ENCODE measurements at places on chromosomes 11 and 22.

GRCh38 chr11:17473071-17473744 is 3.4 kb downstream of the ABCC8 start:
- DNase-seq, result peak; percentile 66

DNA sequence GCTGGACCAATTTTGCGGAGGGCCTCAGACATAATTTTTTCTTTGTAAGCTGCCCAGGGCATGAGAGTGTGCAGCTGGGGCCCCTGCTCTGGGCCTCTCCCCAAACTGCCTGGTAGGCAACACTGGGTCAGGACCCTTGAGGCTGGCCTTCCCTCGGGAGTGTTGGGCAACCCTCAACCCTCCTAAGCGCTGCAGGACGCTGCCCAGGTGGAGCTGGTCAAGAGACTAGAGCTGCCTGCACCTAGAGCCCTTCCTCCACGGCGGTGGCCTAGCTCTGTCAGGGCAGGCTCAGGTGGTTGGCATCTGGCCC is 505 bp upstream of the TMEM132A start:
- DNase-seq, result no peak

DNA sequence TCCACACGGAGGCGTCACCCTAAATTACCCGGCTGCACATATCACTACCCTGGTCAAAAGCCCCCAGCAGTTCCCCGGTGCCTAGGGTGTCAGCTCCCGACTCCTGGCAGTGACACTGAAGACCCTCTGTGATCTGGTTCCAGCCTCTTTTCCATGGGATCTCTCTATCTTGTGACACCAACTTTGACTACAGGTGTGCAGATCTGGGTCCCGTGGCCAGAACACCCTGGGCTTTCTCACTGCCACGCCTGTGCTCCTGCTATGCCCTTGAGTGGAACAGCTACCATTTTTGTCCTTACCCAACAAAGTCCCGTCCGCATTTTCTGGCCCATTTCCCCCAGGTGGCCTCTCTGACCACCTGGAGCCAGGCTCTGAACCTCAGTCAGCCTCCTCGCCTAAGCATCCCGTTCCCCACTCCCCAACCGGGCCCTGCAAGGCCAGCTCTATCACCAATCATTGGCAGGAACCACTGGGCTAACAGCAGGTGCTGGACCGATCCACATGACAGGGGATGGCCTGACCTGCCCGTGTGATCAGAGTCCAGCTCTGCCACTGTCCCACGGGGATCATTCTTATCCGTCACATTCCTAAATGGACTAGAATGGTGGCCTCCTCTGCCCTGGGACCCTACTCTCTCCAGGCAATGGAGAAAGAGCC is 20.7 kb upstream of the CBX7 start:
- DNase-seq, result no peak

GRCh38 chr11:70495351-70496310 is 97.3 kb downstream of the CTTN start:
- no peak for DNase-seq

DNA sequence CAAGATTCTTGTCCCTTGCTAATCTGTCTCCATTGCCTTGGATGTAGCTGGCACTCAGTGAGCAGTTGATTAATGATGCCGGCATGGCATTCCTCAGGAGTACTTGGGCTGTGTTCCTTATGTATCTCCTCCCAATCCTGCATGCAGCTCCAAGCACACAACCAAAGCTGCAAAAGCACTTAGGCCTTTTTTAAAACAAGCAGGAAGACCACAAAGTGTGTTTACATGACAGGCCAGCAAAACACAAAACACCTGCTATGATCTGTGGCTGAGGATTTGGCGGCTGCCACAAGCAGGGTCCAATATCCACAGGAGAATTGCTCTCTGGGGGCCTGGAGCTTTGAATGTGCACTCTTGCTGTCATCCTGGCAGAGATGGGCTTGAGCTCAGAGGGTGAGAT is 8.9 kb downstream of the ABTB2 start:
- no peak for DNase-seq

DNA sequence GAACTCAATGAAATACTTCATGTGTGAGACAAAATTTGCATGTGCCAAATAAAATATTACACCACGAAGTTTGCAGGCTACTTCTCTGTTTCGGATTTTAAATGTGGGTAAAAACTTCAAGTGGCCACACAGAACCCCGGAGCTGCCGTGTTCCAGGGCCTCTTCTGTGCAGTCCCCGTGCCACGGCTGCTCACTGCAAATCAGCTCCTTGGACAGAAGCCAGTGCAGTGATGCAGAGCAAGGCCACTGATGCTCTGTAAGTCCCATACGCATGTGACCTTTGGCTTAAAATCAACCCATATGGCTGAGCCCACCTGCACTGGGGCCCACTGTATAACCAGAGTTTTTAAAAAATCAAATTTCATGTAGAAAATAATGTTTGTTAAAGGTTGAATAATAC is 1309.4 kb downstream of the TBC1D22A start:
- no peak for DNase-seq

- no peak for DNase-seq
Observed at GRCh38 chr11:64759131-64759721, 548 bp downstream of the PYGM start.

- no peak for DNase-seq
Observed at GRCh38 chr11:85752890-85753581, 57.9 kb downstream of the SYTL2 start.

DNA sequence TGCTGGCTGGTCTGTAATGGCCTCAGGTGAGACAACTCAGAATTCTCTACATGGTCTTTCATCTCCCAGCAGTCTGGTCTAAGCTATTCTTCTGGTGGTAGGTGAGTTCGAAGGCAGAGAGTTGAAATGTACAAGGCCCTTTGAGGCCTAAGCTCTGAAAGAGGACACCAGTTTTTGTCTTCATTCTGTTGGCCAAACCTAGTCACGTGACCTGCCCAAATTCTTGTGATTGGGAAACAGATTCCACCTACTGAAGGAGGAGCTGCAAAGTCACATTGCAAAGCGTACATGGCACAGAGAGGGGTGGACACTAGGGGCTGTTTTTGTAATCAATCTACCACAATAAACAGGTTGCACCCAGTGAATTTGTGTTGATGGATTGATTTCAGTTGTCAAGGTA is 193.5 kb downstream of the NAV2 start:
- no peak for DNase-seq

DNA sequence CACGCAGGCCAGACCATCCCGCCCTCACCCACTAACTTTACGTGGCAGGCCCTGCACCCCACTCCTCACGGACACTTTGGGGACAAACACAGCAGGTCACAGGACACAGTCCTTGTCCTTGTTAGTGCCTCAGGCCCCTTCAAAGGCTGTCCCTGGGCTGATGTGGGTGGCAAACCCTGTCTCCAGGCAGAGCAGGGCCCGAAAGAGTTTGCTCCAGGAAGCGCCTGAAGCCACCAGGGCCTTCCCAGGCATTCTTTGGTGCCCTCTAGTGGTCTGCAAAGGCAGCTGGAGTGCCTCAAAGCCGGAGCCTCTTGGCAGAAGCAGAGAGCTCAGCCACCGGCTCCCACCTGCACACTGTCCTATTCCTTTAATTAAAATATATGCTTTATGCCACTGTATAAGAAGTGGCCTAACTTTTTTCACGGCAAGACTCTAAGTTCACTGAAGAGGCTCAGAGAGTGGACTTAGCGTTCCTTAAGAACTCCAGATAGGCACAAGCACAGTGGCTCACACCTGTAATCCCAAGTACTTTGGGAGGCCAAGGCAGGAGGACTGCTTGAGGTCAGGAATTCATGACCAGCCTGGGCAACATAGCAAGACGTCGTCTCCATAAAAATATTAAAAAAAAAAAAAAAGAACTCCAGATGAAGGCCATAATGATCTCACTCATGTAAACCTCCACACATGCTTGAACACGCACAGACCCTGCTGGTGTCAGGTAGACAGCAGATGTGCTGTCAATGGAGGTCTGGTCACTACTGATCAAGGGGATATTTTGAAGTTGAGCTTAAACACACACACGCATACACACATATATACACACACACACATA is 11.1 kb downstream of the TXN2 start:
- peak; percentile 73 for DNase-seq

DNA sequence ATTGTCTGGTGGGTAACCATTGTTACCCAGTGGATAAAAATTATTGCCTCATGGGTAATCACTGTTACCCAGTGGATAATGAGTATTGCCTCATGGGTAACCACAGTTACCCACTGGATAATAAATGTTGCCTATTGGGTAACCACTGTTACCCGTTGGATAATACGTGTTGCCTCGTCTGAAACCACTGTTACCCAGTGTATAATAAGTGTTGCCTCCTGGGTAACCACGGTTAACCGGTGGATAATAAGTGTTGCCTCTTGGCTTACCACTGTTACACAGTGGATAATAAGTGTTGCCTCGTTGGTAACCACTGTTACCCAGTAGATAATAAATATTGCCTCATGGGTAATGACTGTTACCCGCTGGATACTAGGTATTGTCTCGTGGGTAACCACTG is 20.9 kb upstream of the NXPE4 start:
- DNase-seq, result no peak

- DNase-seq, result no peak
Observed at GRCh38 chr22:33110562-33111163, 52.5 kb upstream of the SYN3 start.

DNA sequence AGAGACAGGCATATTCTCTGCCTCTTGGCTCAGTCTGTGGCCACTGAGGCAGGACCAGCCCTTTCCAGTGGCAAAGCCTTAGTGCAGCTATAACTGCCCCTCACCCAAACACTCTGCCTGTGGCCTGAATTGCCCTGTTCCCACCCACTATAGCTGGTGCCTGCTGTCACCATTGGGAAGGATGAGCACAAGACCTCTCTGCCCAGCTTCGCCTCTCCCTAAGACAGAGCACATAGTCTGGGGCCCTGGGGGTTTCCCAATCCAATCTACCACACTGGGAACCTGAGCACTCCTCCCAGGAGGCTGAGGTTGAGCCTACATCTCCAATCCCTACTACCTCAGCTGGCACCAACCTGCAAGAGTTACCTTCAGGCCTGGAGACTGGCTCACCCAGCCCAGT is 670.4 kb downstream of the JRKL start:
- no peak for DNase-seq

GRCh38 chr11:2451916-2452315 is 7.1 kb downstream of the KCNQ1 start:
- no peak for DNase-seq

DNA sequence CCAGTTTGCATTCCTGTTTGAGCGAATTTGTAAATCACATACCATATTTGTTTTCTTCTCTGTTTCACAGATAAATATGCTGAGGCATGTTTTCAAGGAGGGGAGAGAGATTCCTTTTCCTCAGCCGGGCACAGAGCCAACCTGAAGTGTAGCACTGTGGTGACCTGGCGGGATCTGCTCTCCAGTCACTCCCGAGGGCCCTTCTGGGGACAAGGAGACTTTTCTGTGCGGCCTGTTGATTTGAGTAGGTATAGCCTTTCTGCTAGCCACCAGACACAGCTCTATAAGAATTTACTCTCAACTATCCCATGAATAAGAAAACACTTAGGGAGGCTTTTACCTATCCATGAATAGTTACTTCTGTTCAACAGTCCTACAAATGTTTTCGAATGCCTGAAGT is 63.5 kb upstream of the FDX1 start:
- DNase-seq, result no peak

DNA sequence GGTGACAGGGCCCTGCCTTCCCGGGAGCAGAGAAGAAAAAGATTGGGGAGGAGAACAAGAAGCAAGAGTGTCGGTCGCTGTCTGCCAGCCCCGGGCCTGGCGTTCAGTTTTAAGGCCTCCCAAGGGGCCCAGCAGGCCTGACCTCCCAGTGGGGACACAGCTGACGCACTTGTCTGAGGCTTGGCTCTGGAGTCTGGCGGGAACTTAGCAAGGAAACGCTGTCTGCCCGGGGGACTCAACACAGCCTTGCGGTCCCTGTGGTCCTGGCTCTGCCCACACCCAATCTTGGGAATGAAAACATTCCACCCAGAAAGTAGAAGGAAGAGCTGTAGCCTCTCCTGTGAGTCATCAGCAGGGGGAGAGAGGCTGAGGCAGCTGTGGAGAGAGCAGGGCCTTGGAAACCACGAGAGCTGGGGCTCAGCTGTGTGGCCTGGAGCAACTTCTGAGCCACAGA is 54.4 kb downstream of the TRAF6 start:
- DNase-seq, result no peak

- DNase-seq, result no peak
Observed at GRCh38 chr11:10436224-10436623, 18.8 kb upstream of the AMPD3 start.

- no peak for DNase-seq
Observed at GRCh38 chr11:2382936-2383851, 6.1 kb downstream of the CD81 start.

GRCh38 chr11:128735935-128736605 is 42.2 kb downstream of the FLI1 start:
- DNase-seq, result no peak

- DNase-seq, result no peak
Observed at GRCh38 chr11:126162306-126163030, 49.0 kb downstream of the RPUSD4 start.

- DNase-seq, result no peak
Observed at GRCh38 chr11:19746086-19746485, 33.4 kb downstream of the NAV2 start.

GRCh38 chr22:29190918-29191317 is 14.8 kb upstream of the EMID1 start:
- DNase-seq, result no peak

GRCh38 chr22:27879923-27880322 is 39.1 kb downstream of the PITPNB start:
- peak; percentile 34 for DNase-seq

- DNase-seq, result no peak
Observed at GRCh38 chr22:48103126-48103875, 1340.9 kb downstream of the TBC1D22A start.

- no peak for DNase-seq
Observed at GRCh38 chr11:114448749-114449482, 9.6 kb downstream of the REXO2 start.

GRCh38 chr11:67033661-67034166 is 10.8 kb downstream of the SYT12 start:
- no peak for DNase-seq

GRCh38 chr11:108866781-108867180 is 201.9 kb downstream of the DDX10 start:
- DNase-seq, result no peak

Measured in SW 1271 (cell line).